ENCODE measurements at places on chromosomes 5 and 9.

- no peak for DNase-seq
These were observed 44.4 kb downstream of the TNFAIP8 start for GRCh38 chr5:119400245-119400644.

GRCh38 chr9:106799152-106799551 lies 63.8 kb upstream of the ZNF462 start:
- DNase-seq, result no peak

DNA sequence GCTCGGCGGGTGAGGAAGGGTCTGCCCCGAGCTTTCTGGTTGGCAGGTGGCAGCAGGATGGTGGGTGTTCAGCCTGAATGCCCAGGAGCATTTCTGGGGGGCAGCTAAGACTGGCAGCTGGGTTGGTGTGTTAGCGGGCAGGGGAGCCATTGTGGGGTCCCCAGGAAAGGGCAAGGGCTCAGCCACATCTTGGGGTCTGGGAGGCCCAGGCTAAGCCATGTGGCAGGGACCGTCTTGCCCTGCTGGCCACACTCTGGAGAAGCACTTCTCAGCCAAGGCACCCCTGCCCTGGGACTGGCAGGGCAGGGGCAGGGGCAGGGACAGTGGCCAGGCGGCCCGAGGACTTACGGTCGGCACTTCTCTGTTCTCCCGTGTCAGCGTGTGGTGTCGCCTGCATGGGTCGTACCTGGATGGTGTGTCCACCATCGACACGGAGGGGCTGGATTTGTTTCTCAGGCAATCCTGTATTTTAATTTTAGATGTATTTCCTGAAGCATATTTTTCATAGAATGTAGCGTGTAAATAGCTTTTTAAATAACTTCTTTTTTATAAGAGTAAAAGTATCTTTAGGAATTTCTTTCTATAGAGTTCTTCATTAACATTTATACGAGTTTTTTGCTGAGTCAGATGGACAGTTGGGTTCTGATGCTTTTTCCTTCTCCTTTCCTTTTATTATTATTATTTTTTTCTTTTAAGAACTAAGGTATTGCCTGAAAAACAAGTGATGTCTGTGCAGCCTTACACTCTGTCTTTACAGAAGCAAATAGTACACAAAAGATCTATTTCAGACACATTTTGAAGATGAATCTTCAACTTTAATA lies 102.0 kb downstream of the PHF2 start:
- no peak for DNase-seq

GRCh38 chr9:134004131-134004873 lies 12.2 kb upstream of the VAV2 start:
- no peak for DNase-seq

DNA sequence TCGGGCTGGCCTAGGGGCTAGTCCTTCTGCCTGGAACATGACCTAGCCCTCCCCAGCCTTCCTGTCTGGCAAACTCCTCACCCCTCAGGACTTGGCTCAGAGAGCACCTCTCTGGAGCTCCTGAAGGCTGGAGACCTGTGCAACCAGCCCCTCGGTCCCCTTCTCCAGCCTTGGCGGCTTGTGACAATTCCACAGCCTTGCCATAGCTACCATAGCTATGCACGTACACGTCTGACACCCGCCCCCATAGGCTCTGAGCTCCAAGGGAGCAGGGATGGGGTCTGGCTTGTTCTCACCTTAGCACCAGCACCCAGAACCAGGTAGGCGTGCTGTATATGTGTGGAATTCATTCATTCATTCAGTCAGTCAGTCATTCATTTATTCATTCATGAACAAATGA lies 49.7 kb downstream of the NTNG2 start:
- no peak for DNase-seq

DNA sequence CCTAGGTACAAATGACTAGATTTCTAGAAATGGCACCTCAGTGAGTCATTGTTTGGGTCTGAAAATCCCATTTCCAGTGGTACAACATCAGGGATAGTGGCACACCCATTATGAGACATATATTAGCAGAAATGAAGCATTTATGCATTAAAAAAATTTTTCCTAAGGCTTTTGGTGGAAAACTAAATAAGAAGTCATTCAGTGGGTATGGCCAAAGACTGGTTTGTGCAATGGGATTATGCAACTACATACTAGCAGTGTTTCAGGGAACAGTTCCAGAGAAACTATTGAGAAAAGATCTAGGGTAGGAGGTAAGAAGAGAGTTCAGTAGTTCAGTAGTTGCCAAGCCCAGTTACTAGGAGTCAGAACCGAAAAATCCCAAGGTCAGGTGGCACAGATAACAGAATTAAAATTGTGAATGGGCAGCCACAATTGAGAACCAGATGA lies 106.5 kb upstream of the HAPLN1 start:
- DNase-seq, result no peak

DNA sequence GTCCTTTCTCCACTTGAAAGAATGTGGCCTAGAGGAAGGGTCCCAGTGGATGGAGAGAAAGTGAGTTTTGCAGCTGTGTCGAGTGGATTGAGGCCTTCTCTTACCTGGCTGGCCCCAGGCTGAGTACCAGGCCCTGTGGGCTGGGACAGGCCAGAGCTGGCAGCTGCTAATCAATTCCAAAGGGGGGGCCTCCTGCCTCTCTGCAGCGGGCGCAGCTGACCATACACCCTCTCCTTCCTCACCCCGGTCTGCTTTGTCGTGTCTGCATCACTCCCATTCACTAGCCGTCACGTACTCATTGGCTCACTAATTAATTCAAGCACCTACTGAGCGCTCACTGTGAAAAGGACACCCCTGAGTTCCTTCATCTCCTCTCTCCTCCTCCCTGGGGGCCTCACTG lies 58.4 kb upstream of the PITX1 start:
- DNase-seq, result no peak

DNA sequence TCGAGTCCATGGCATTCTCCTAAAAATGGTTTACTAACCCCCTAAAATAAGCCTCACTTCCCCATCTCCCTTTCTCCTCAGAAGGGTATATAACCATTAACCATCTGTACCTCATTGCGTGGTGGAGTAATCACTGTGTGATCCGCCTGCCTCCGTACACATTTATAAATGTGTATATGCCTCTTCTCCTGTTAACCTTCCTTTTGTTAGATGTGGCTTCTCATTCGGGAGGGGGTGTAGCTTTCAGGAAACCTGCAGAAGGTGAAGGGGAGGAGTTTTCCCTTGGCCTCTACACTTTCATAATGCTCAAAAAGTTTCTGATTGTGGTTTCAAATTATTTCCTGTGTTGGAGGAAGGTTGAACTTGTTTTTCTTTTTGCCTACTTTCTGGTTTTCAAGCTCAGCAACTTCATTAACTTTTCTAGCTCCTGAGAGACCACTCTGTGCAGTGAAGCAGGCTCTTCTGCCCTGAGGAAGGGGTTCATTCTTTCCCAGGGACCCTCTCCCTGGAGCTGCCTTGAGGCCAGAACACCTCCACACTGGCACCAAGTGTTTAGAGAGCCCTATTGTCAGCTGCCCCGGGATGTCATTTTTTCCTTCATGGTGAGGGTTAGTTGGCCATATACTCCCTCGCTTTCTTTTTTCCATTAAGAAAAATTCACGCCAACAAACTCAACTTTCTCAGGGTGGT lies 46.9 kb downstream of the RASGRF2 start:
- DNase-seq, result peak; percentile 50

DNA sequence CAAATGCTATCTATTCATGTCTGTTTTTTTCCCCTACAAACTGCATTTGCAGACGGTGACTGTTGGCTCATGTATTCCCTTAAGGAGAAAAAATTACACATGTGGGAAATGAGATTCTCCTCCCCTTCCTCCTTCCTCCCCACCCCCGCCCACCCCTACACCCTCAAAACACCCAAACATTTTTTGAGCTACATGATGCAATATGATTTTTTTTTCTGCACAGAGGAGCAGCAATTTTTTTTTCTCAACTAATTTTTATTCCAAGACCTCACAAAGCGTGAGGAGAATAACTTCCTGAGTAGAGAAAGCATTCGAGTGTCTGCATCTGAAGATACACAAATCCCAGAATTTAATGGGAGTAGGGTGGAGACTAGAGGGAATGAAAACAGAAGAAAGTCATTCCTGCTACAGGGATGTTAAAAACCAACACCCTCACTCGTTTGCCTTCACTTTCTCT lies 118.1 kb downstream of the PRDM6 start:
- DNase-seq, result no peak

GRCh38 chr9:134525070-134525815 lies 116.4 kb upstream of the COL5A1 start:
- no peak for DNase-seq

- DNase-seq, result no peak
These were observed 211.1 kb upstream of the TLE4 start for GRCh38 chr9:79360387-79361347.

DNA sequence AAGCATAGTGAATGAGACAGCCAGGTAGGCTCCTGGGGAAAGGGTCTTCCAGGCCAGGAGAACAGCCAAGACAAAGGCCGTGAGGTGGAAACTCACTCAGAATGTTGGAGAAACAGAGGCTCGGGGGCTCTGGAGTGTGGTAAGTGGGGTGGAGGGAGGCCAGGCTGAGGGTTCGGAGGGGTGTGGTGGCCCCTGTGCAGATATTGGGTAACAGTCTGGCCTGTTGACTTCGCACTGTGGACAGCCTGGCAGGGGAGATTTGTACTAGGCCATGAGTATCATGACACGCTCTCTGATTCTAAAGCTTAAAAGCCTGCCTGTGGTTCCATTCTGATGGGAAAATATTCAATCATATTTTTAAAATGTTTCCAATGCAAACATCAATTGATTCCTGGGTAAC lies 239.3 kb downstream of the GADD45G start:
- no peak for DNase-seq

- DNase-seq, result no peak
These were observed 47.0 kb upstream of the MROH2B start for GRCh38 chr5:41118177-41118576.

DNA sequence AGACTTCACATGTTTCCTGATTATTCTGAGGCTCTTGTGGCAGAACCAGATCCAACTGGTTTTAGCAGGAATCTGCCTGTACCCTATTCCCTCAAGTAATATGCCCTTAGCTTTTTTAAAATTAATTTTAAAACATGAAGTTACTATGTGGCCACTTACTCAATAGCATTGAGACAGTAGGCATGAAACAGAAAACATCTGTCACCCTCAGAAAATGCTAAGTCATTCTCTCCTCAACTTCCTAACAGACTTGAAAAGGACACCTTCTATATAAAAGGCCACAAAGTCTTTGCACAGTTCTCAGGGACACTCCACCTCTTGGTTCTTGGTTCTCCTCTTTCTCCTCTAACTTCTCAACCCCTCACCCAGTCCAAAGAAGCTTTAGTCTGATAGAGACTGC lies 277.8 kb downstream of the RAB3C start:
- no peak for DNase-seq

DNA sequence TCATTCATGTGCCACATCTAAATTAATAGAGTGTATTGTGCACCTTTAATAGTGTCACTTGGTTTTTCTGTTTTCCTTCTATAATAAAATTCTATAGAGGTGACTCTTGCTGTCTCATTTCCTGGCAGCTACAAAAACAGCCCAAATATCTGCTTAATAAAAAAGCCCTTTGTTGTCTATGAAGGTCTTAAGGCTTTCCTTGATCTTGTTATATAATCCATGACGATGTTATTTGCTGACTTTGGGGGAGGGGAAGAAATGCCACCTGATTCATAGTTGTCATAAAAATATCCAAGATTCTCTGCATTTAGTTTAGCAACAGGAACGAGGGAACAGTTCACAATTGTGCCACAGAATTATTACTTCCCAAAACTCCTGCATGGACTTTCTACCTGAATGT lies 31.3 kb downstream of the CPEB4 start:
- DNase-seq, result no peak

- DNase-seq, result no peak
These were observed 120.3 kb downstream of the INVS start for GRCh38 chr9:100219347-100219746.

- DNase-seq, result no peak
These were observed 295.4 kb downstream of the CSNK1G3 start for GRCh38 chr5:123807177-123807945.

DNA sequence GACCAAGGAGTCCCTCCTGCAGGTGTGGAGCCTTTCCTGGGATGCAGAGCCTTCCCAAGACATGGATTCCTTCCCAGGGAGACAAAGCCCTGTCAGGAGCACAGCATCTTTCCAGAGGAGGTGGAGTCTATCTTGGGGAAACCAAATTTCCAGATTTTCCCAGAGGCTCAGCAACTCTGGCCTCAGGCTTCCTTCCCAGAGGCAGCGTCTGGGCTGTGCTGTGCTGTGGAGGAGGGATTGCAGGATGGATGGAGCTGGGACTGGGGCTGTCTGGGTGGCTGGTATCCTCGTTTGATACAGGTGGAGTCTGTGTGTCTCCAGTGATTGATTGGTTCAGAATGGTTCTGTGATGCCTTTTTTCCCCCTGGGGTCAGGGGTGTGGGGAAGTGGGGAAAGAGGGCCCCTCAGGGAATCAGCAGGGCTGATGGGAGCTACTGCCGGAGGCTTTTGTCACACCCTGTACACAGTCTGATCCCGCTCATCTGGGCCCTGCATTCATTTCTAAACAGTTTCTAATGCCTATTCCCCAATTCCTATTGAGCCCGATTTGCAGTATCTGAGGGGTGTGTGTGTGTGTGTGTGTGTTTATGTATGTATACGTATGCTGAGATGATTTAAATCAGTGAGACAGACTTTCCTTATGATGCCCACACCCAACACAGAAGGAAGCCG lies 16.0 kb downstream of the OR13J1 start:
- DNase-seq, result no peak

GRCh38 chr5:172559004-172559932 lies 81.8 kb upstream of the NEURL1B start:
- no peak for DNase-seq

DNA sequence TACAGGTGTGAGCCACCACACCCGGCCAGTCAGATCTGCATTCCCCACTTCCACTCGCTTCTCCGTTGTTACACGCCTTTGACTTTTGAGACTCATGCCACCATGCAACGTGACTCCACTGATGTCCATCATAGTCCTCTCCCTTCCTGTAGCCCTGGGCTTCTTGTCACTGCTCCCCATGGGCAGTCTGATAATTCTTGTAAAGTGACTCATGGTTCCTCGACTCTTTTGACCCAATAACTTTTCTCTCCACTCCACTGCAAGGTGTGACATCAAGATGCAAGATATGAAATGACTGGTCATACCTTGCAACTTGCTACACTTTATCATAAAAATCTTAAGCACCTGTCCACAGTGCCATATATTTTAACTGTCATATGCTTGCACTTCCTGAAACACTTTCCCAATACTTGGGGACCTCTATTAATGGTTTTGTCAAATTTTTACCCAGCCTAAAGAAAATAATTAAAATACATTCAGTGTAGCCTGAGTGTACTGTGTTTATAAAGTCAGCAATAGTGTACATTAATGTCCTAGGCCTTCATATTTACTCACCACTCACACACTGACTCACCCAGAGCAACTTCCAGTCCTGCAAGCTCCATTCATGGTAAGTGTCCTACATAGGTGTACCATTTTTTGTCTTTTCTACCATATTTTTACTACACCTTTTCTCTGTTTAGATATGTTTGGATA lies 18.6 kb upstream of the ANKRD18A start:
- no peak for DNase-seq

DNA sequence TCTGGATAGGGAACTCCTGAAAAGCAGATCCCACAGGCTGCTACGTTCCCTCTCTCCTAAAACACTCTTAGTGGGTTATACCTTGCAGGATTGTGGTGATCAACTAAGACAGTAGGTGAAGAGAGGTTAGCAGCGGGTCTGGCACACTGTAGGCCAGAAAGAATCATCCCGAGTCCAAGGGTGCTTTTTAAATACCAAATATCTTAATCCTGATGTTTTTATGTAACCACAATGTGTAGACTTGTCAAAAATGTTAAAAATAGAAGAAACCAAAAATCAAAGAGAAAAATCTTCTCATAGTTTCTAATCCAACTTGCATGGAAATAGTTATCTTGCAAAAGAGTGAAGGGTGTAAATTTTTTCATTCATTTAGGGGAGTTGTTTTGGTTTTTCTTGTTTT lies 52.3 kb upstream of the IFNK start:
- no peak for DNase-seq

- no peak for DNase-seq
These were observed 15.8 kb downstream of the NDST1 start for GRCh38 chr5:150523472-150524350.

All from activated naive CD8-positive, alpha-beta T cell treated with anti-CD3 and anti-CD28 coated beads, Interleukin-2, amount 50 U/mL, for 24 hours (primary cell).